ENCODE measurements at places on chromosomes 5 and 9.
A peak's percentile ranks its signal among the peaks of the same experiment; 100 is the strongest.

DNA sequence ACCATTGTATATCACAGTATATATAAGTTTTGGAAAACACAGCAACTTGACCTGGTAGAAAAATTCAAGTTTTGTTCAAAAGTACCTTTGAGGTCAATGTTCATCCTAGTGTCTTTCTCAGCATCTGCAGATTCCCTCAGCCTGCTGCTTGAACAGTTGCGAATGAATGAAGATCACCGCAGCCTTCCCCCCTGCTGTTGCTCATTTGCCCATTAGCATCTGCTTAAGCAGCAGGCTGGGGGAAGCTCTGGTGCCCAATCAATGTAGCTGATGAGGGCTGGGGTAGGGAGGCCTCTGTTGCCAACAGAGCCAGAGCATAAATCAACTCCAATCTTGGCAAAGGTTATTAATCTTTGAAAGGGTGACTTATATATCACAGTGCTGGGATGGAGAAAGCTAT is 586.5 kb upstream of the PTPRD start:
- DNase-seq = no peak

DNA sequence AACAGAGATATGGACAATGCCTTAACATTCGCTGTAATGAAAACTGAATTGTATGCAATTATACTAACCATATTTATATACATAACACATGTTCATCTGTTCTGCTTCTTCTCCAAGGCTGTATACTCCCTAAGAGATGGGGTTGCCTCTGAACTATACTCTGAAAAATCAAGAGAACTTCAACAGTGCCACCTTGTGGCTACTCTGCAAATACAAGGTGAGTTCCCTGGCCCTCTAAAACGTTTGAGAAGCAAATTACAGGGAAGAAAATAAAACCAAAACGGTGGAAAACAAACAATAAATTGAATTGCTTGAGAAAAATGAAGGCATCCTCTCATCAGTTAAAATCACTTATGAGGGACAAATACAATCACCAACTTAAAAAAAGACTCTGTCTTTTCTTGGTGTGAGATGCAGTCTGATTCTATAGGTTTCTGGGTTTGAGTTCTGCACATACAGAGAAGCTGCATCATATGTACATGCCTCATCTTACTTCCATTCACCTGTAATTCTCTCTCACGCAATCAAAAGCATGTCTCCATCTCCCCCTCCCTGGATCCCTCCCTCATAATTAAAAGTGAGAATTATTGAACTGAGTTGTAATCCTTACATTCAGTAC is 98.6 kb downstream of the FBXW11 start:
- DNase-seq = peak; percentile 55

DNA sequence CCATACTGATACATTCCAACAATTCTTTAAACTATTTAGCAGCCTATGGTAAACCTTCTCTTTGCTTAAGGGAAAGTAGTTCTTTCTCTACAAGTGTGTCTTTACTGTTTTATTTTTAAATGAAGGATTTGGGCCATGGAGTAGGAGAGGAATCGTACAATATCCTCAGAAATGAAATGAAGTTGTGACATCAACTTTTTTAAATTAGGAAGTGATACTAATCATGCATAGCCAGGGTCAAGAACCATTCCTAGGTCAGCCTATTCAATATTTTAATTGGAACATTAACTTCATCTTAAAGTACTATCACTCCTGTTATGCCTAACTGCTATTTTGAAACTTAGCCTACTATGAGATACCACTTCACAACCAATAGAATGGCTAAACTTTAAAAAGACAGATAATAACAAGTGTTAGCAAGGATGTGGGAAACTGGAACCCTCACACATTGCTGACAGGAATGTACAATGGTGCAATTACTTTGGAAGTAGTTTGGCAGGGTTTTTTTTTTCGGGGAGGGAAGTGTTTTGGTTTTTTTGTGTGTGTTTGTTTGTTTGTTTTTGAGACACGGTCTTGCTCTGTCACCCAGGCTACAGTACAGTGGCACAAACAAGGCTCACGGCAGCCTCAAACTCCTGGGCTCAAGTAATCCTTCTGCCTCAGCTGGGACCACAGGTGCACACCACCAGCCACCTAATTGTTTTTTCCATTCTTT is 10.7 kb downstream of the AGTPBP1 start:
- no peak for DNase-seq

- no peak for DNase-seq
Observed at GRCh38 chr5:14560091-14560595, 21.4 kb upstream of the OTULINL start.

DNA sequence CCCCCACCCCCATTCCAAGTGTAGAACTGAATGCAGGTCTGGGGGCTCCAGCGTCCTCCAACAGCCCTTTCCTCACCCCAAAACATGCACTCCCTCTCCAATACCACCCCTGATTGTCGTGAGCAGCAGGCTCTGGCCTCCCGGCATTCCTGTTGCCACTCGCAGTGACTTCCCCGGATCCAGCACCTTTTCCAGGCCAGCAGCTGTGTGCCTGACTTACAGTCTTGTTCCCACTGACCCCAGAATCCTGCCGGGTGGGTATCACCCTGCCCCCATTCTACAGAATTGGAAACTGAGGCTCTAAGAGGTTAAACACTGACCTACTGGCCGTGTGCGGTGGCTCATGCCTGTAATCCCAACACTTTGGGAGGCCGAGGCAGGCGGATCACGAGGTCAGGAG is 127.2 kb downstream of the OLFM1 start:
- DNase-seq = no peak

Measured in right hindlimb (tissue), 1 donor.